AG10803 (cell line): ENCODE measurements at places on chromosomes 13 and 19.

DNA sequence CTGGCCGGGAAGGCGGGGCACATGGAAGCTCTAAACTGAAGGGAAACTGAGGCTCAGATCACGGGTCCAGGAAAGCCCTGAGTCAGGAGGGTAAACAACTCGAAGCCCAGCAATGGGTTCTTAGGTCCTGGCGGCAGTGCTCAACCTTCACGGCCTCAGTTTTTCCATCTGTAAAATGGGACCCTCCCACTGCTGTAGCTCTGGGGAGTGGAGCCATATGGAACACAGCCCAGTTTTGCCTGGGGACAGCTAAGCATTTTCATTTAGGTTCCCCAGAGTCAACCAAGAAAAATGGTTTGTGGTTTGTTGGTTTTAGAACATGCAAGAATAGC is 30.4 kb downstream of the CEBPG start:
- DNase-seq: peak; percentile 18

GRCh38 chr19:48573163-48573505 is 21.2 kb downstream of the SULT2B1 start:
- DNase-seq: no peak

DNA sequence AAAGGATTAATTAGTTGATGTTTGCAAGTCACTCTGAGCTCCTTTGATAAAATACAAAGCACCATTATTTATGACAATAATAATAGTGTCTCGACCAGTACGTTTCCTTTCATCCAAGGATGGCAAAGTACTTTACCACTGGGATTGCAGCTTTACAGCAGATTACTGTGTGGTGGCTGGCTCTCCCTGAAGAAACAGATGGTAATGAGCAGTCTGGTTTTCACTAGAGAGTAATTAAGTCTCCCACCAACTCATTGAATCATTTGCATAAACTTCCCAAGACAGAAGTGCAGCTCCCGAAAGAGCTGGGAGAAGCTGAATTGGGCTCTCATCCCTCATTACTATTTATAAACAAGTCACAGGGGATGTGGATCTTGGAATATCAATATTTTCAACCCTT is 48.7 kb downstream of the KLF5 start:
- DNase-seq: no peak

DNA sequence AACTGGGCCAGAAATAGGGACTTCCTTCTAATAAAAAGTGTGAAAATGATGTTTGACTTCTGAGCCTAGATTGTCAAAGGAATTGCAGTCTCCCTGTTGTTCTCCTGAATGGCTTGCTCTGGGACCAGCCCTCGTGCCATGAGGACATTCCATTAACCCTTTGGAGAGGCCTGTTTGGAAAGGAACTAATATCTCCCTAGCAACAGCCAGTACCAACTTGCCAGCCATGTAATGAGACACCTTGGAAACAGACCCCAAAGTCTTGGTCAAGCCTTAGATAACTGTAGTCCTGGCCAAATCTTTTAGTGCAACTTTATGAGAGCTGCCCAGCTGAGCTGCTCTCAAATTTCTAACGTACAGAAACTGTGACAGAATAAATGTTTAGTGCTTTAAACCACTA is 8.2 kb upstream of the SIAH3 start:
- DNase-seq: no peak

- no peak for DNase-seq
Observed at GRCh38 chr19:7456964-7457541, 31.8 kb downstream of the PEX11G start.

- no peak for DNase-seq
Observed at GRCh38 chr19:17522988-17523872, 11.8 kb downstream of the PGLS start.

DNA sequence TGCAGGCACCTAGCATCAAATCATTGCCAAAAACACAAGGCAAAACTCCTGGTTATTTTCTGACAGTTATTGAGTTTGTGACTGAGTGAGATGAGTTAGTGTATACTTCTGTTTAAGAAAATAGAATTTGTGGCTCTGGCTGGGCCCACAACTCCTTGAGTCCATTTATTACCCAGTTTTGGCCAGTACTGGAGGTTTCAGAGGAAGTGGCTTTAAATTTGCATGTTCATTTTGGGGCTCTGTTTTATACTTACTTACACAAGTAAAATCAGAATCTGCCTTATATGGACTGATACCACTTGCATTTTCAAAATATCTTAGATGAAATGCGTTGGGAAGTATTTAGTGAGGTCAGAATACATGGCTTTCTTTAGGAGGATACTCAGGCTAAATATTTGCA is 29.0 kb downstream of the TNFSF11 start:
- DNase-seq: no peak

GRCh38 chr19:31592456-31592855 is 243.2 kb upstream of the TSHZ3 start:
- no peak for DNase-seq

GRCh38 chr19:13091400-13092157 is 11.1 kb downstream of the LYL1 start:
- DNase-seq: peak; percentile 96

DNA sequence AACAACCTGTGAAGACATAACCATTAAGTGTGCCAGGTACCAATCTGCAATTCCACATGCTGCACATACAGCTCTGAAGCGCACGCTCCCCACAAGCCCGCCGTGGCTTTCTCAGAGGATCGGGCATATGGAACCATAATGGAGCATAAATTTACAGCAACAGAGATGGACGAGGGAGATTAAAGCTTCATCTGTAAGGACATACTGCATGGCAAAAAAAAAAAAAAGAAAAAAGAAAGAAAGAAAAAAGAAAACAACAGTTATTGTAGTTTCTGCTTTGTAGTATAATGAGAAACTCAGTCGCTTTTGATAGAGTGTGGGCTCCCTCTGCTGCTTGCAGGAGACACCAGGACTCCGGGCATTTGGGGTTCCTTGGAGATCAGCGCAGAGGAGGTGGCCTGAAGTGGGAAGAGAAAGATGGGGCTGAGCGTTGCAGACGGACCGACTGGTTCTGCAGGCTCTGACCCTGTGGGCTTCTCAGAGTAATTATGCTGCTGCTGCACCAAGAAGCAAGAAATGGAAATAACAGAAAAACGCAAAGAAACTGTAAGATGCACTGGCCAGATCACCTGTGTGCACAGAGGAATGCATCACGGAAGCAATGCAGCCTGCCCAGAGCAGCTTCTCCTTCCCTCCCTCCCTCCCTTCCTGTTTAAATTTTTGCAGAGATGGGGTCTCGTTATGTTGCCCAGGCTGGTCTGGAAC is 10.8 kb upstream of the PDCD5 start:
- peak; percentile 63 for DNase-seq

DNA sequence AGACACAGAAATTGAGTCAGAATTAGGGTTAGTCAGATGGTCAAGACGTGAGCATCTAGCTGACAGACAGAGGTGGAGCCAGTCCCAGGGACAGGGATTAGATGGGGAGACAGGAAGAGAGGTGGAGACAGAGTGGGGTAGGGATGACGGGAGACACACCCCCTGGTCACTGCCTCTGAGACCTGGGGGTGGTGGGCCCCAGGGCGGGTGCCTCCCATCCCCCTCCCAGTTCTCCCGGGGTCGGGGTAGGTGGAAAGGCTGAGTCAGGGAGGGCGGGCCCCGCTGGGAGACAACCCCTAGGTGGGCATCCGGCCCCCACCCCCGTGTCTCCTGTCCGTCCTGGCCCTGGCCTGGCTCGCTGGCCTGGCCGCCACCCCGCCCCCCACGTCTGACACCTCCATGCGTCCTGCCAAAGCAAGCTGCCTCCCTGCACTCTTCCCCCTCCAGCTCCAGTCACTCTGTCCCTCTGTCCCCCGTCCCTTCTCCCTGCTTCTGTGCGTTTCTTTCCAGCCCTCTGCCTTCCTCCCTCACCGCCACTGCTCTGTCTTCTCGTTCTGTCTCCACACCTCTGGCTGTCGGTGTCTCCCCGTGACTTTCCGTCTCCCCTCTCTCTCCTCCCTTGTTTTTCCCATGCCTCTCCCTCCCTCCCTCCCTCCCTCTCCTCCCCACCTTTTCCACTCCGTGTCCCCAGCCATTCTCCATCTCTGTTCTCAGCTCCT is 15.1 kb downstream of the CCDC97 start:
- peak; percentile 78 for DNase-seq

- no peak for DNase-seq
Observed at GRCh38 chr13:36143738-36144137, 12.6 kb upstream of the DCLK1 start.

- no peak for DNase-seq
Observed at GRCh38 chr19:41709951-41710645, 1.7 kb downstream of the CEACAM5 start.

DNA sequence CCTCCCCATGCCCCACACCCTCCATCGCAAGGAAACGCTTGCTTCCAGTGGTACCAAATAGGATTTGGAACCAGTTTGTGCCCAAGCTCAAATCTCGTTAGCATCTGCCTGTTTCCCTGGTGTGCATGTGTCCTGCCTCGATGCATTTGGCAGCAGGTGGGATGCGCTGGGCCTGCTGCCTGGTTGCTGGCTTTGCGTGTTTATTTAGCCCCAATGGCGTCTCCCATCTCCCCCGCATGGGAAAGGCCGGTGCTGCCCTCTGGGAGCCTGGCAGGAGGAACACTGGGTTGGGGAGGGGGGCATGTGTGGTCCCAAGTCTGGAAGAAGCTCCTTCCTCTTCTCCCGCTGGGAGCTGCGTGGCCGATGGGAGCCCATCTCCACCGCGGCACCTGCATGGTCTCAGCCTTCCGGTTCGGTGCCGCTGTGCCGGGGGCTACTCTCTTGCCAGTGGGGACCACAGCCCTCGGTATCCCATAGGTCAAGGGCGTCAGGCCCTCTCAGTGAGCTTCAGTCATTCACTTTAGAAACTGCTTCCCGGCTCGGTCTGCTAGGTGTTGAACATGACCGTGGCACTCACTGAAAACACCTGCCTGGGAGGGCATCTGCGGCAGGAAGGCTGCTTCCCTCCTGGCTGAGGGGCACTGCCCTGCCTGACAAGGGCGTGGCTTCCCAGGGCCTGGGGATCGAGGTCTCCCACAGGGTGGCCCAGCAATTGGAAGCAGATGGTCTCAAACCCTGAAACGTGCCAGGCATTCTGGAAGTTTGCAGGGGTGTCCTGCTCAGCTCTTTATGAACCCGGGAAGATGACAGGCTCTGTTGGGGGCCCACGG is 11.8 kb upstream of the F7 start:
- no peak for DNase-seq

- DNase-seq: no peak
Observed at GRCh38 chr19:1882786-1883692, 2.3 kb downstream of the ABHD17A start.

- DNase-seq: no peak
Observed at GRCh38 chr19:5352229-5352763, 11.7 kb upstream of the PTPRS start.

DNA sequence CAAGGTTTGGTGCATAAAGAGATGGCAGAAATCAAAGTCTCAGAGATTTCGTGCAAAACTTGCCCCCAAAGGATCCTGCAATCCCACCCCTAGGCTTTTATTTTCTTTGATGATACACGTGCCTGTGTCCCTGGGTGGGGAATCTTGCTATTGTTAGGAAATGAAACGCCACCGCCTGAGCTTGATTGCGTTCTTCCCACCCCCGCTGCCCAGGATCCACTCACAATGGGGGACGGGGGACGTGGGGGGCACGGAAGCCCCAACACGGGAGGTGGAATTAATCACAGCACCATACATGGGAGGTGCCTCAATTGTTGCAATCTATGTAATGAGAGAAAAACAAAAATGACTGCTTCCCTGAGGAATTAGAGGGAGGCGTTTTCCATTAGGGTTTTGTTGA is 39.6 kb downstream of the ZNRF4 start:
- no peak for DNase-seq

GRCh38 chr13:113837560-113838355 is 26.1 kb downstream of the GAS6 start:
- peak; percentile 99 for DNase-seq

DNA sequence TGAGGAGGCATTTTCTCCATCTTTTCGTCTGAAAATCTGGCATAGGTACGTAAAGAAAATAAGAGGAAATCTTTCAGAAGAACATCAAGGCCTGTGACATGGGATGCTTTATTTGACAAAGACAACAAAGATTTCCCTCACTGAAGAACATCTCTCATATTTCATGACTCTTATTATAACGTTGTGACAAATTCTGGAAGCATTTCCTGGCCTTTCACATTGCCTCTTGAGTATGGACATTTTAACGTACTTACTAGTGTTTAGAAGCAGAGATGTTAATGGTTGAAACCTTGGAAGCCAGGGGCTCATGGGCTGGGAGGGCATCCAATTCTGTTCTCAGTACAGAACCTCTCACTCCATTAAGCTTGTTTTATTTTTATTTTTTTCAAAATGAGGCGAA is 210.8 kb downstream of the DCT start:
- DNase-seq: no peak

DNA sequence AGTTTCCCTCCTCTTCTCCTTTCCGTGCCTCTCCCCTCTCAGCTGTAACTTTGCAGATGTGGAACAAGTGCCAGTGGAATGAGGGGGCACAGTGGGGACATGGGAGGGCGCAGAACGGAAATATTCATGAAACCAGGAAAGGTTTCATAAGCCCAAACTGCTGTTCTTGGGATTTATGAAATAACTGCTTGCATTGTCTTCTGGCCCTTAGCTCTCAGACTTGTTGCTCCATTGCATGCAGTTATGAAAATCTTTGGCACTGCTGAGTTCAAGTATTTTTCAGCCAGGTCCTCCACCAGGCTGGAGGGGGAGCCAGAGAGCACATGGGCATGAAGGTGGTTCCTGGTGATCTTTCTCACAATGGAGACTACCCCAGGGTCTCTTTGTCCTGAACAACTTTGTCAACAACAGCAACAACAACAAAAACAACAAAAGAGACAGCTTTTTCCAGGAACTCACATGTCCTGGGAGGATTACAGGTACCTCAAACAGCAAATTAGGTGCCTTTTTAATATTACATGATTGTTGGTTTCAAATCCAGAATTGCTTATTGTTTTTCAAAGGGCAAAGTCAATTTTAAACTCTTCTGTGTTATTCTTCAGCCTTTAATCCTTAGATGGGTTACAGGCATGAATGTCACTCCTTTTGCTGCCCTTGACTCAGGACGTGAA is 1.5 kb downstream of the RGCC start:
- peak; percentile 78 for DNase-seq

DNA sequence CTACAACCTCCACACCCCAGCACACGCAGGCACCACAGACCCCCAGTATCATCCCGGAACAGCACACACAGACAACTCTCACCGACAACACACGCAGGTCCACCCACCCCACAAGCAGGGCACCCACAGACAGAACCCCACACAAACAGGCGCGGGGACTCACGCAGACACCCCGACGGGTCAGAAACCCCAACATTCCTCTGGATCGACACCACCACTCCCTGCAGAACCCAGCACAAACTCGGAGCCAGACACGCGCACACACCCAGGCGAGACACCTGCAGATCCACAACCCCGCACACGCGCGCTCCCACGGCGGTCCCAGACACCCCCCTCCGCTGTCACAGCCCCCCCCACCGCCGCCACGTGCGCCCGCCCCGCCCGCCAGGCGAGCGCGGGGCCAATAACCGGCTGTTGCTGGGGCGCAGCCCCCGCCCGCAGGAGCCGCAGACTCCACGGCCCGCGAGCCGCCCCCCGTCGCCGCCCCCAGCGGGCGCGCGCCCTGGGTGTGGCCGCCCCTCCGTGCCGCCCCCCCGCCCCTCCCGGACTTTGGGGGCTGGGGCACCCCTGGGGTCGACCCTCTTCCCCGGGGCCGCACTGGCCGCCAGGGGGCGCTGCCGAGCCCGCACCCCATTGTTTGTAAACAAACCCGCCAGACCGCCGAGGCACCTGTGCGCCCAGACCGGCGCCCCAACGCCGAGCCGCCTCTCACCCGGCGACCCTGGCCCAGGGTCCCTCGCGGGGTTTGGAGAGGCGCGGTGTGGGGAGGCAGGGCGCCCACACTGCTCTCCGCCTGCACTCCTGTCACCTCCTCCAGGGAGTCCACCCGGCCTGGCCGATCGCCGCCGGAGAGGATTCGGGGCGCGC is 712 bp downstream of the BBC3 start:
- DNase-seq: peak; percentile 59
